ENCODE measurements at places on chromosomes 6 and 20.

DNA sequence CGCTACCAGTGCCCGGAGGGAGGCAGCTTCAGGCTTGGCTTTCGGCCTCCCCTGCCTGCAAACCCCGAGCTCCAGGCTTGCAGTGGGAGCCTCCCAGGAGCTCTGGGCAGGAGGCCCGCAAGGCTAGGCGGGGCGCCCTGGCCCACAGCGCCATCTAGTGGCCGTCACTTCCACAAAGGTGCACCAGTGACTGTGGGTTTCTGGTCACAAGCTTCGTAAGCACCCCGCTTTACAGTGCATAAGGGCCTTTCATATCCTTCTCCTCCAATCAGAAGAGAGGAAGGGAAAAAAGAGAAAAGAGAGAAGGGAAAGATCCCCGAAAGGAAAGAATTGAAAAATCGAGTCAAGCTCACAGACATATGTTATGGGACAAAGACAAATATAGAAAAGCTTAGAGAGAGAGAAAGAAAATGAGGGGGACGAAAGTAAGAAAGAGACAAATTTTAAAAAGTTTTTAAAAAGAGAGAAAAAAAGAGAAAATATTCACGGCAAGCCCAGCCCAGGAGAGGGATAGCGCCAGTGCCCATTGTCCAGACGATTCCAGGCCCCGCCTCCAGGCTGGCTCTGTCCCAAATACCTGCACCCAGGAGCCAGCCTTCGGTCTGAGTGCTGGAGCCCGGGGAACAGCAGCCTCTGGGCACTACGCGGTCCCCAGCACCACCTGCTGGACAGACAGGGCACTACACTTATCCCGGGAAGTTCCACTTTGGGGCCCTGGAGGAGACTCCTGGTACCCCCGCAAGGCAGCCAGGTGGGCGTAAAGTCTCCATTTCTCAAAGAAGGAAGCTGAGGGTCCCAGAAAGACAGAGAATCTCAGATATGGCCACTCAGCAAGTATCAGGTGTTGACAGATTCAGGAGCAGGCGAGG is 207.1 kb downstream of the PREX1 start:
- DNase-seq, result no peak

DNA sequence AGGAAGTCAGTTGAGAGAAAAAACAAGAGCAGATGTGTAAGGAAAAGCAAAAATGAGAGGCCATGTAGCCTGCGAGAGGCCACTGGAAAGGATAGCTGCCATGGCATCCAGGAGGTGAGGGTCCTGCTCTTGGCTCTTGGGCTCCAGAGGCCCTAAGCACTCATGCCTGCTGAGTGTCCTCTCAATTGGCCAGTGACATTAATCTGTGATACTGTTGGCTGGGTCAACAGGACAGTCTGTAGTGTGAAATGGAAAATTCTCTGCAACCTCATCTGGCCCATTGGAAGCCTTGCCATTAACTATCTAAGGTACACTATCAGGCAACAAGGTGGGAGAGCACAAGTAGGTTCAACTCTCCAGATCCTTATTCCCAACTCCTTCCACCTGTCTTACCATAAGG is 180.9 kb downstream of the LY86 start:
- no peak for DNase-seq

GRCh38 chr20:10249048-10249770 is 30.6 kb downstream of the SNAP25 start:
- DNase-seq, result no peak

DNA sequence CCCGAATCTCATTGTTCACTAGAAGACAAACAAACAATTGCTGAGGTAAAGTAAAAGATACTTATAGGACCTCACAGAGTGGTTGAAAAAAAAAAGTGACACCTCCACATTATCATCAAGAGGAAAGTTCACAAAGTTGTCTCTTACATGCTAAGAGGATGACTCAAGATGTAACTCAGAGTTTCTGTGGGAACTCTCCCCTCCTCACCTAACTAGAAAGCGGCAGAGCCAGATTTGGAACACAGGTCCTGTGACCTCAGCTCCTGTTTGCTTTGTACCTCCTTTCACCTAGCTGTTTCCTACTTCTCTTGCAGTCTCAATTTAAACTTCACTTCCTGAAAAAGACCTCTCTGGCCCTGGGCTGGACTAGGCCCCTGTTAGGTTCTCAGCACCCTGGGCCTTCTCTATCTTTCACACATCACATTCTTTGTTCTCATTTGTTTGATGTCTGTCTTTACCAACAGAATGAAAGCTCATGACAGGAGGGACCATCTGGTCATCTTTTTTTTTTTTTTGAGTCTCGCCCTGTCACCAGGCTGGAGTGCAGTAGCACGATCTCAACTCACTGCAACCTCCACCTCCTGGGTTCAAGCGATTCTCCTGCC is 60.8 kb downstream of the CD24 start:
- no peak for DNase-seq

DNA sequence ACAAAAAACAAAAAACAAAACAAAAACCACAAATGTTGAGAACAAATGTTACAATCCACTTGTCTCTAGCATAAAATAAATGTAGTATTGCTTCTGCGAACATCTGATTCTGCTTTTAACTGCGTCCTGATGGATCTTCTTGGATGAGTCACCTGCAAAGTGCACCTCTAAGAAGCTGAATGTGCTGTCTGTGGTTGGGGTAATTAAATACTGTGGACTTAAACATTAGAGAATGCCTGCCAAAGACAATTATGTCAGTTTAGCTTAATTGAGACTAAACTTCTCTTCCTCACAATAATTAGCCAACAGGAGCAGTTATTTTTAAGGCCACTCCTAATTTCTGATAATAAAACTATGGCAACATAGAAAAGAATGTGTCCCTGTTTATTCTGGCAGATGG is 253.4 kb downstream of the PHACTR1 start:
- DNase-seq, result no peak

GRCh38 chr20:6562111-6562510 is 205.4 kb upstream of the BMP2 start:
- DNase-seq, result no peak

- DNase-seq, result peak; percentile 85
These were observed 33.4 kb upstream of the SLC22A1 start for GRCh38 chr6:160088069-160088783.

DNA sequence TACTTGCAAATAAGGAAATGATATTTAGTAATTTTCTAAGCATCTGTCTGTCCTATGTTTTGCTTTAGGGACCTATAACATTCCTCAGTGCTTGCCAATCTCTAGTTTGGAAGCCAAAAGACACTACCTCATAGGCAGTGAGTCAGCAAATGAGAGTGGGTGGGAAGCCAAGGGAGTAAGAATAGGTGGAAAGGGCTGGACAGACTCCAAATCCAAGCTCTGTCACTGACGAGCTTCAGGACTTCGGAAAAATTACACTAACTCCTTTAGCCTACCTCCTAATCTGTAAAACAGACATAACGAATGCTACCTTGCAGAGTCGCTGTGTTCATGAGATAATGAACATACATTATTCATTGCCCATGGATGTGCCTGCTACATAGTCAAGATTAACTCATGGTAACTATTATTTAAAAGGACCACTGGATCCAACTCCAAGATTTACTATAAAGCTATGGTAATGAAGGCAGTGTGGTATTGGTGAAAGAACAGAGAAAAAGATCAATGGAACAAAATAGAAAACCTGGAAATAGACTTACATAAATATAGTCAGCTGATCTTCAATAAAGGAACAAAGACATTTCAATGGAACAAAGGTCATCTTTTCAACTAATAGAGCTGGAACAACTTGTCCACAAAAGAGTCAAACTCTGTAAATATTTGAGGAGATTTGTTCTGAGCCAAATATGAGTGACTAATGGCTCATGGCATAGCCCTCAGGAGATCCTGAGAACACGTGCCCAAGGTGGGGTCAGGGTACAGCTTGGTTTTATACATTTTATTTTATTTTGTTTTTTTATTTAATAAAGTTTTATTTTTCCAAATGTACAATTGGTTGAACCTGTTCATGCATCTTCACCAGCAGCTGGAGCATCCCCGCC is 64.1 kb downstream of the FAM50B start:
- peak; percentile 96 for DNase-seq

- no peak for DNase-seq
These were observed 231.7 kb downstream of the TAF4 start for GRCh38 chr20:61833807-61834610.

DNA sequence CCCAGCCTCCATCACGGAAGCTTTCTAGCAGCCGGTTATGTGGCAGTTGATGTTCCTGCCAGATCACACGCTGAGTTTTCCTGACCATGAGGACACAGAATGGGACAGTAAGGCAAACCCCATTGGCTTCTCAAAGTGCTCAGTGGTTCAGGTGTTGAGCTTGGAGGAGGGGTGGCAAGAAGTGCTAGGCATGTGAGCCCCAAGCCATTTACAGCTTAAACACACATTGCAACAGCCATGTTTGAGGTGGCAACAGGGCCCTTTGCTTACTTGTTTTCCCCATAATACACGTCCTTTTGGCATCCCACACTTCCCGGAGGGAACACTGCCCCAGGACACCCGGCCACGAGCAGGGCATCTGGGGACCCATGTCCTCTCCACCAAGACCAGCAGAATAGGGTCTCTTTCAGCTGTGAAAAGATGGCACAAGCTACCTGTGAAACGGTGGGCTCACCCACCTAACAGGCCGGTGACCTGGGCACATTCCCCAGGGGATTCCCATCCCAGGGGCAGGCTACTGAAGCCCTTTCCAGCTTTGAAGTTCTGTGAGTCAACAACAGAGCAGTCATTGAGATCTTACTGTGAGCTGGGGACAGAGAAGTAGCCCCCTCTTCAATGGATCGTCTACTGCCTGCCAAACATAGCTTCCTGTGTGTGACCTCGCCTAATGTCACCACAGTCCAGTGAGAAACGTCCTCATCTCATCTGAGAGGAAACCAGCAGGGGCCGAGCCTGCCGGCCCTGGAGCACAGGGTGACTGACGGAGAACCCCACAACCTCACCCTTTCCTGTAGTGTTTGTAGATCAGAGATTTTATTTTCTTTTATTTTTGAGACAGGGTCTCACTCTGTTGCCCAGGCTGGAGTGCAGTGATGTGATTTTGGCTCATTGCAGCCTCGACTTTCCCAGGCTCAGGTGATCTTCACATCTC is 4.0 kb upstream of the TLDC2 start:
- DNase-seq, result no peak

GRCh38 chr6:3214898-3215297 is 12.6 kb downstream of the TUBB2B start:
- DNase-seq, result no peak

DNA sequence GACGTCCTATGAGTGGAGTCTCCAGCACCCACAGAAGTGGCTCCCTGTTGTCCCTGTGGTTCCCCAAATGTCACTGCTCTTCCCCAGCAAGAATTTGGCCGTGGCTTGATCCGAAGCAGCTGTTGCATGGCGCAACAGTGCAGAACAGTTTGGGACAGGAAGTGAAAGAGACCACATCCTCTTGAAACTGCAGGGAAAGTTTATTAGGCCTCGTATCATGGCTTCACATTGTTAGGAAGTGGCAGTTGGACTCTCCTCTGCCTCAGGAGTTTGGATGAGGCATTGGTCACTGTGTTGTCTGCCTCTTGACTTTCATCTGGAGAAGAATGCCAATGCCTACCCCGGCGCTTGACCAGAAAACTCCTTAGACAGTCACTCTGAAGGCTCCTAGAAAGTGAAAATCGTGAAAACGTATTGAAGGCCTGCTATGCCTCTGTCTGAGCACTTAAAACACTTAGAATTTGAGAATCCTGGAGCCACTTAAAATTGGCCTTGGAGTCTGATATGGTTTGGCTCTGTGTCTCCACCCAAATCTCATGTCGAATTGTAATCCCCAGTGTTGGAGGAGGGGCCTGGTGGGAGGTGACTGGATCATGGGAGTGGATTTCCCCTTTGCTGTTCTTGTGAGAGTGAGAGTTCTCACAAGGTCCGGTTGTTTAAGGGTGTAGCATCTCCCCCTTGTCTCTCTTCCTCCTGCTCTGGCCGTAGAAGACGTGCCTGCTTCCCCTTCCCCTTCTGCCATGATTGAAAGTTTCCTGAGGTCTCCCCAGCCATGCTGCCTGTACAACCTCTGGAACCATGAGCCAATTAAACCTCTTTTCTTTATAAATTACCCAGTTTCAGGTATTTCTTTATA is 334.9 kb upstream of the JARID2 start:
- no peak for DNase-seq

GRCh38 chr6:162387718-162388382 is 339.7 kb downstream of the PRKN start:
- no peak for DNase-seq
